ENCODE measurements at places on chromosomes 4 and X.

- no peak for DNase-seq
These were observed 12.2 kb upstream of the TRPC5 start for GRCh38 chrX:112094729-112095128.

DNA sequence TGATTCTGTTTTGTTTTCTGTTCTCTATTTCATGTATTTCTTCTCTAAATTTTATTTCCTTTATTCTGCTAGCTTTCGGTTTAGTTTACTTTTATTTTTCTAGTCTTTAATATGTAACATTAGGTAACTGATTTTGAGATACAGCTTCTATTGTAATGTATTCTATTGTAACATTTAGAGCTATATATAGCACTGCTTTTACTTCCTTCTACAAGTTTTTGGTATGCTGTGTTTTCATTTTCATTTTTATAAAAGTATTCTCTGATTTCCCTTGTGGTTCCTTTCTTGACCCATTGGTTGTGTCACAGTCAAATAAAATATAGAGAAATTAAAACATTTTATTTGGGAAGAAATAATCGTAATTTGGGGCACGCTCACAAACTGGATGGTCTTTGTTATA is 13.9 kb upstream of the CT47A1 start:
- DNase-seq, result no peak

GRCh38 chrX:147958291-147958690 is 22.8 kb upstream of the FMR1NB start:
- no peak for DNase-seq

GRCh38 chr4:3059943-3060342 is 14.4 kb downstream of the HTT-AS start:
- DNase-seq, result no peak

Data from umbilical cord (tissue), 2 donors.